ENCODE measurements at places on chromosomes 3 and 15. TPM values are rescaled to one million over a fixed set of nuclear protein-coding genes. Genes with fewer than 3 reads are reported as not detected.
A peak's percentile ranks its signal among the peaks of the same experiment; 100 is the strongest.

GRCh38 chr3:71142441-71143161 lies 440.9 kb downstream of the FOXP1 start:
- H3K4me3 ChIP-seq = no peak overlapping the region
- H3K36me3 ChIP-seq = no peaks in the 10 kb centered on the region
- no peak for DNase-seq
- H3K27ac ChIP-seq = peak overlapping the region; percentile 71
- H3K27me3 ChIP-seq = no peaks in the 10 kb centered on the region

- no peak overlapping the region for H3K27ac ChIP-seq
- no peak overlapping the region for H3K4me3 ChIP-seq
- no peaks in the 10 kb centered on the region for H3K27me3 ChIP-seq
- no peak for DNase-seq
- H3K4me1 ChIP-seq = peaks cover 22% of the 10 kb centered on the region
Measured at GRCh38 chr3:55554634-55555425, 67.7 kb upstream of the WNT5A start.

DNA sequence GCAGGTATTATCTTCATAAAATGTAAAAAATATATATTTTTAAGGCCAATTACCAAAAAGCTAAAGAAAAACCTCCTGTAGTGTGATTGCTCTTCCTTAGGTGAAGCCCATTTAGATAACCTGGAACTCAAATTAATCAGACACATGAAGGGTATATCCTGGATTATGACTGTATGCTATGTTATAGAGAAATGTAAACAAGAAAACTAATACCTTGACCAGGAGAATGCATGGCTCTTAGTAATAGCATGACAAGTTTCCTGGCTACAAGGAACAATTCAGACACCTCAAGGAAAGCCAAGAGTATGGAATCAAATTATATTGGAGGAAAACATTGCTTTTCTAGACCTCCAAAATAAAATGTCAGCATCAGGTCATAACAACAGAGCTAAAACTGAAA lies 14.0 kb upstream of the CFAP161 start:
- no peak overlapping the region for H3K4me3 ChIP-seq
- H3K27ac ChIP-seq = no peak overlapping the region
- peaks cover 4% of the 10 kb centered on the region for H3K4me1 ChIP-seq
- H3K27me3 ChIP-seq = no peaks in the 10 kb centered on the region

GRCh38 chr3:110628650-110629301 lies 442.8 kb upstream of the NECTIN3 start:
- no peaks in the 10 kb centered on the region for H3K36me3 ChIP-seq
- DNase-seq = no peak
- no peaks in the 10 kb centered on the region for H3K27me3 ChIP-seq
- H3K27ac ChIP-seq = no peak overlapping the region
- H3K4me3 ChIP-seq = no peak overlapping the region

- H3K36me3 ChIP-seq = no peaks in the 10 kb centered on the region
- H3K27ac ChIP-seq = no peak overlapping the region
- no peaks in the 10 kb centered on the region for H3K4me1 ChIP-seq
- no peak for DNase-seq
- H3K27me3 ChIP-seq = no peaks in the 10 kb centered on the region
Measured at GRCh38 chr3:175411405-175411804, 552.3 kb downstream of the NAALADL2 start.

DNA sequence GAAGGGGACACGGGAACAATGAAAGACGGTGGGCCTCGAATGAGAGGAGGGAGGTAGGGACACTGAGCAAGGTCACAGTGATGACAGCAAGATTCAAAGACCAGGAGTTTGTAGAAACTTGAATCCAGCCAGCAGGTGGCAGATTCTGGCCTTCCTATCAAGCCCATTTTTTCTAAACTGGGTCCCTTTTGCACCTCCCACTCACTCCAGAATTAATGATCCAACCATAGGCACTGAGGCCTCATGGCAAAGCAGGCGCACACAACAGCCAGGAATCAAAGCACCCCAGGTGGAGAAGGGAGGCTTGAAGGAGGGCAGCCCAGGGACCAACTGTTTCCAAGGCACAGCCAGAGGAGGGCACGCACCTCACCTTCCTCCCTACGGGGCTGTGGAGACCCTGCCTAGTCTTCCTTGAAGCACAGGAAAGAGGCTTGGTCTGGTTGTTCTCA lies 90.2 kb downstream of the ANP32A start:
- peak overlapping the region; percentile 72 for H3K27ac ChIP-seq
- H3K4me1 ChIP-seq = peaks cover 46% of the 10 kb centered on the region
- no peak overlapping the region for H3K4me3 ChIP-seq
- DNase-seq = no peak
- no peaks in the 10 kb centered on the region for H3K27me3 ChIP-seq
- H3K36me3 ChIP-seq = no peaks in the 10 kb centered on the region

GRCh38 chr15:39979606-39980005 lies 45.7 kb downstream of the EIF2AK4 start:
- DNase-seq = no peak
- H3K4me1 ChIP-seq = peaks cover 4% of the 10 kb centered on the region
- no peak overlapping the region for H3K27ac ChIP-seq
- H3K36me3 ChIP-seq = no peaks in the 10 kb centered on the region
- no peaks in the 10 kb centered on the region for H3K27me3 ChIP-seq

- H3K27ac ChIP-seq = no peak overlapping the region
- no peaks in the 10 kb centered on the region for H3K36me3 ChIP-seq
- H3K4me3 ChIP-seq = no peak overlapping the region
Measured at GRCh38 chr3:111517801-111518200, 24.2 kb upstream of the CD96 start.

DNA sequence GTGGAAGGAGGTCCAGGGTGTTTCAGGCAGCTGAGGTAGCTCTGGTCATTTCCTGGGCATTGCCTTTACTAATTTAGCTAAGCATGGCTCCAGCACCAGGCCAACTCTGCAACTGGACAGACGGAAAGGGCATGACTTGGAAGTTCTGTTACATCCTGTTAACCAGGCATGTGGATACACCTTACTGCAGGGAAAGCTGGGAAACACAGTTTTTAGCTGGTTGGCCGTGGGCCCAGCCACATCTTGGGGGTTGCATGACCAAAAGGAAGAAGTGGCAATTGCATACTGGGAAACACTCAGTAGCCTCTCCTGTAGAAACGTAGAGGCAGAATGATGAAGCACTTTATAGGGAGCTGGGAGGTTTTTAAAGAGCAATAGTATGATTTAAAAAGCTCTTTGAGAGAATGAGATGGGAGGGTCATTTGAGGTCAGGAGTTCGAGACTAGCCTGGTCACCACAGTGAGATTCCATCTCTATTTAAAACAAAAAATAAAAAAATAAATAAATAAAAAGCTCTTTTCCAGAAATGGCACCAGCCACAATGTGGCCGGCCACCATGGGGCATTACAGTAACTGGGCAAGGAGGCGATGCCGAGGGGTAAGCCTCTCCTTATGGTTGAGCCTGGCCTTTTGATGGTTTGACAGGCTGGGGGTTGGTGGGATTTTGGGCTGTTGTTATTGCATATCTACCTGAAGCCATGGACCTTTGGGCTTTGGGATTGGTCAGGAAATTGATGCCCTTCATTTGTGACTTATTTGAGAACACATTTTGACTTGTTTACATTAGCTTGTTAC lies 28.6 kb downstream of the TRAK1 start:
- no peaks in the 10 kb centered on the region for H3K36me3 ChIP-seq
- no peak overlapping the region for H3K27ac ChIP-seq
- H3K27me3 ChIP-seq = no peaks in the 10 kb centered on the region
- peaks cover 81% of the 10 kb centered on the region for H3K4me1 ChIP-seq
- DNase-seq = no peak

- no peak for DNase-seq
- H3K27me3 ChIP-seq = peaks cover 17% of the 10 kb centered on the region
- no peak overlapping the region for H3K4me3 ChIP-seq
- H3K27ac ChIP-seq = peak overlapping the region; percentile 66
Measured at GRCh38 chr3:13525827-13526625, 22.9 kb upstream of the FBLN2 start.

GRCh38 chr3:14286887-14287500 lies 108.4 kb downstream of the LSM3 start:
- no peak overlapping the region for H3K4me3 ChIP-seq
- DNase-seq = no peak
- H3K27me3 ChIP-seq = no peaks in the 10 kb centered on the region
- no peaks in the 10 kb centered on the region for H3K4me1 ChIP-seq
- H3K27ac ChIP-seq = no peak overlapping the region

Gene CD86
- 3.9 TPM for total RNA-seq

Gene GOLGA8T
- not detected for total RNA-seq

Gene PLA2G4D
- not detected for total RNA-seq

Gene COL7A1
- 2.1 TPM for total RNA-seq

All from esophagus muscularis mucosa (tissue), 4 donors.